ENCODE measurements at places on chromosomes 3 and 15.

- DNase-seq = peak; percentile 17
Observed at GRCh38 chr3:137032465-137033120, 74.8 kb downstream of the IL20RB start.

- DNase-seq = no peak
Observed at GRCh38 chr3:172084871-172085556, 45.6 kb downstream of the FNDC3B start.

GRCh38 chr3:113008117-113008516 lies 17.3 kb downstream of the GTPBP8 start:
- no peak for DNase-seq

DNA sequence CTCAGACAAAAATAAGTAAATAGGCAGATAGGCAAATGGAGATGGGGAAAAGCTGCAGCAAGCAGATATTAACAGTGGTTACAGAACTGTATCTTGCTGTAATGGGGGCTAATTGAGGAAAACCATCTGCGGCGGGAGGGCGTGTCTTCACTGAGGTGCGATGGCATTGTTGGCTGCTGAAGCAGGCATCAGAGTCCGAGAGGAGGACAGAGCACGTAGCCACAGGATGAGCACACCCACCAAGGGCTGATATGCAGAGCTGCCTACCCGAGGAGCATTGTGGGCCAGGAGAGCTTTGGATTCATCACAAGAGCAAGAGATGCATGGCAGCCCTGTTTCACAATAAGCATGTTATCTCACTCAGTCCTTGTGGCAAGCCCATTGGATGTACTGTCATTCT lies 30.4 kb downstream of the CHRNA7 start:
- no peak for DNase-seq

DNA sequence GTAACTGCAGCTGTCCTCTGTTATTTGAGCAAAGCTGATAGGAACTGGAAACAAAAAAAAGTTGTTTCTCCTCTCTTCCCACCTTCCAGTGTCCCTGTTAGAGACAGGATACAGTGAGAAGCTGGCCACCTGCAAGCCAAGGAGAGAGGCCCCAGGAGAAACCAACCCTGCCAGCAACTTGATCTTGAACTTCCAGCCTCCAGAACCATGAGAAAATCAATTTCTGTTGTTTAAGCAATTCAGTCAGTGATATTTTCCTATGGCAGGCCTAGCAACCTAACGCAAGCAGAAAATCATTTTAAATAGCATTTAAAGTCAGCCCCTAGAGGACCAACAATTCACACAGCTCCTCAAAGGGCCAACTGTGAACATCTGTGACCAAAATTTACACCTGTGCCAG lies 291.3 kb downstream of the OXSM start:
- DNase-seq = no peak

- DNase-seq = peak; percentile 52
Observed at GRCh38 chr15:51227940-51228732, 110.3 kb downstream of the CYP19A1 start.

DNA sequence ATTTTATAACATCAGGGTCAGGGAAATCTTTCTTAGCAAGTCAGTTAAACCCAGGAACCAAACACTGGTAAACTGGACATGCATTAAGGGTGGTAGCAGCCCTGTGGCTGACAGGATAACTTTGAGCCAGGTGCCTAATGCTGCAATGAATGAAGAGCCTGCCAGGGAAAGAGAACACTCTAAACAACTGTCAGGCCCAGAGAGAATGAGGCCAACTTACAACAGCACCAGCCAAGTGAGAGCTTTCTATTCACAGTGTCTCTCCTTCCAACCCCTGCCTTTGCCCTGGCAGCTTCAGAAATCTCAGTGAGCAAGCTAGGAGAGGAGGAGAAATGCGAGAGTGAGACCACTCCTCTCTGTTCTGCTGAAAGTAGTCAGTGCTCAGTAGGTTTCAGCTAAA lies 50.4 kb upstream of the ATP2C1 start:
- DNase-seq = no peak

DNA sequence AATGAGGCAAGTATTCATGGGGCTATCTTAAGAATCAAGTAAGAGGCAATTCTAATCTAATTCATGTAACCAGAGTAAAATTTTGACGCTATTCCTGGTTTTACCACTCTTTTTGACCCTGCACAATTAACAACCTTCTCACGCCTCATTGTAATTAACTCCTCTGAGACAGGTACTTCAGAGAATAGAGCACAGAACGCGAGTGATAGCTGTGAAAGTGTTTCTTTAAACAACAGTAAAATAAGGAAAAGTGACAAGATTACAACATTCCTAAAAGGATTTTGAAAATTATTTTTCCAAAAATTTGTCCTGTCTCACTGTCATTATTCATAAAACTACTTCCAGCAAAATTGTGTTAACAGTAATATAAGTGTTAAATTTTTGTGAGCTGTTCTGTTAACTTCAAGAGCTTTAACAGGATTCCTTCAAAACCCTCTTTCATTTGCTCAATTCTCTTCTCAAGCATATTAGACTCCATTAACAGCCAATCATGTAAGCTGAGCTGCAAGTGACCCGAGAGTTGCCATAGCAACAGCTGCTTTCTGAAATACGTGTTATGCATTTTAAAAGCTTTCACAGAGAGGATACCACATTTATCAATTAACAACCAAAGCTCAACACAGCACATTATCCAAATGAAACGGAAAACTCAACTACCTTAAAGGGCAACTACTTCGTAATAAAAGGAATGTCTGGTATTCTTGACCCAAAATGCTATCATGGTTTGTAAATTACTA lies 93.1 kb downstream of the STAG1 start:
- DNase-seq = peak; percentile 29

- DNase-seq = no peak
Observed at GRCh38 chr3:171470714-171471227, 10.6 kb upstream of the TNIK start.

DNA sequence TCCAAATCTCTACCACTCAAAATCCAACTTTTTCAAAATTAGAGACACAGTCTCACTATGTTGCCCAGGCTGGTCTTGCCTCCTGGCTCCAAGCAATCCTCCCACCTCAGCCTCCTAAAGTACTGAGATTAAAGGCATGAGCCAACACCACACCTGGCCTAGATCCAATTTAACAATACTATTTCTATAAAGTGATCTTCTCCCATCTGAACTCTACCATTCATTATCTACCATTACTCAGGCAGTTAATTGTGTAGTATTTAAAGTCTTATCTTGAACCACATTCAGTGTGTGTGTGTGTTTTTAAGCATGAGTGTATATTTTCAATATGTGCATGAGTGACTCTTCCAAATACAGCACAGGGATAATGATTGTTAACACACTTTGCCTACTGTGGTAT lies 77.0 kb downstream of the INO80 start:
- DNase-seq = no peak

GRCh38 chr3:107993771-107994170 lies 97.1 kb downstream of the CD47 start:
- no peak for DNase-seq

GRCh38 chr3:12875857-12876836 lies 34.8 kb upstream of the RPL32 start:
- no peak for DNase-seq

DNA sequence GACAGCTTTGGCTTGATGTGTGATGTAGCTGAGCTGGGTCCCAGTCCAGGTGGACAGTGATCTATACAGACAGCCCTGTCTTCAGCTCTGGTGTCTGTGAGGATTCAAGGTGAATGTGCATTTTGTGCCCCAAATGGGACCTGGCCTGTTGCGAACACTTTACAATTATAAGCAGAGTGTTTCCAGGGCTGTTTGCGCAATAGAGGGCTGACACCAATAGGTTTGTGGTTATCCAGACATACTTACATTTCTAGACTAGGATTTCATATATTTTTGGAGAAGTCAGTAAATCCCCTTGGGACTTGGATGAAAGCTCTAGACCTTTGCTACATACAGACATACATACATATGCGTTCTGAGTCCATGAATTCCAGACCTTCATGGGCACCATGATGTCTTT lies 4.2 kb upstream of the TATDN2 start:
- DNase-seq = no peak

- no peak for DNase-seq
Observed at GRCh38 chr15:29731865-29732264, 90.4 kb downstream of the TJP1 start.

GRCh38 chr3:144361002-144361401 lies 389.4 kb downstream of the DIPK2A start:
- DNase-seq = no peak

DNA sequence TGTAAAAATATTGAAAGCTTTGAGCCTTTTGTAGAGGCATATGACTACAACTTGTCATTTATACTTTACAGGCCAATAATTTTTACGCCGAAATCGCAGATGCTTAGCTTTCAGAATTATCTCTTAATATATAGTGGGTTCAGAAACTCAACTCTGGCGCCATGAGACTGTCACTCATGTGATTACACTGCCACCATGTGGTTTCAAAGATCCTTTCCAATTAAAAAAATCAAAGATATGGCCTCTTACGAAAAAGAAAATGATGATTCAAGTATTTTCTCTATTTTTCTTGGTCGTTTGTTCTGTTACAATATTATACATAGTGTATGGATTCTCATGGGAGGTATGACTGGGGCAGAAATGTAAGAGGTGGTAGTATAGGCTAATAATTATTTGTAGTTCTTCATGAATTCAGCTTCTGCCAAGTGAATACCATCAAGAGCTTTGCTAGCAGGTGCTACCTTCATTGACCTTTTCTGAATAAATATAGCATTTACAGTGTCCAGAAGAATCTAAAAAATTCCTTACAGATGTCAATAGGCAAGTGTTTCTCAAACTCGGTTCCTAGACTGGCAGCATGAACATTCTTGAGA lies 751.7 kb upstream of the GOLIM4 start:
- DNase-seq = no peak

GRCh38 chr3:20052851-20053250 lies 12.6 kb downstream of the KAT2B start:
- DNase-seq = no peak

DNA sequence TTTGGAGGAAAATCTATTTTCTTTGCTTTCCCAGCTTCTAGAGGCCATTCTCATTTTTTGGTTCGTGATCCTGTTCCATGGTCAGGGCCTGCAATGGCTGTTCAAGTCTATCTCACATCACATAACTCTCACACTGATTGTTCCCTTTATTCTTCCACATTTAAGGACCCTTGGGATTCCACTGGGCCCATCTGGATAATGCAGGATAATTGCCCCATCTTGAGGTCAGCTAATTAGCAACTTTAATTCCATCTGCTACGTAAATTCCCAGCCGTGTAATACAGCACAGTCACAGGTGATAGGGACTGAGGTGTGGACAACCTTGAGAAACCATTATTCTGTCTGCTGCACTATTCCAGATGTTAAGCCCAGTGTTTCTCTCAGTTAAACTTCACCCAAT lies 311.6 kb upstream of the CNTN4 start:
- DNase-seq = no peak

- DNase-seq = no peak
Observed at GRCh38 chr3:127613406-127613805, 15.2 kb downstream of the MCM2 start.

GRCh38 chr15:55532944-55533343 lies 24.9 kb upstream of the DNAAF4 start:
- no peak for DNase-seq

GRCh38 chr3:78838362-78838761 lies 929.4 kb downstream of the ROBO1 start:
- no peak for DNase-seq

GRCh38 chr15:57861034-57861638 lies 154.6 kb downstream of the POLR2M start:
- DNase-seq = peak; percentile 7

- DNase-seq = no peak
Observed at GRCh38 chr3:71052716-71053115, 530.8 kb downstream of the FOXP1 start.

GRCh38 chr15:82963471-82964341 lies 11.2 kb upstream of the HOMER2 start:
- no peak for DNase-seq

DNA sequence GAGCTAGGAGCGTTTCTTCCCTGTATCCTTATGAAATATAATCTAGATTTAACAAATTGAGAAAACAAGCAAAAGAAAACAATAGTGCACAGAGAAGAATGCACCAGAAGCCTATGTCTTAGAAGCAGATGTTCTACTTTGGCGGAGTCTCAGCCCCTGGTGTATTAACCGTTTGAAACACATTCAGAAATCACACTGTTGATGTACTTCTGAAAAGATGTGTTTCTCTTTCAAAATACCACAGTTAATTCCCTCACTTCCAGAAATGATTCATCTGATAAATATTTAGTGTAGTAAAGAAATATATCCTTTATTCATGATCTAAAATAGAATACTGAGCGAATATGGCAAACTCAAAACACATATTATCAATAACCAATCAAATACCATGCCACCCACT lies 77.7 kb downstream of the CBLB start:
- peak; percentile 31 for DNase-seq

DNA sequence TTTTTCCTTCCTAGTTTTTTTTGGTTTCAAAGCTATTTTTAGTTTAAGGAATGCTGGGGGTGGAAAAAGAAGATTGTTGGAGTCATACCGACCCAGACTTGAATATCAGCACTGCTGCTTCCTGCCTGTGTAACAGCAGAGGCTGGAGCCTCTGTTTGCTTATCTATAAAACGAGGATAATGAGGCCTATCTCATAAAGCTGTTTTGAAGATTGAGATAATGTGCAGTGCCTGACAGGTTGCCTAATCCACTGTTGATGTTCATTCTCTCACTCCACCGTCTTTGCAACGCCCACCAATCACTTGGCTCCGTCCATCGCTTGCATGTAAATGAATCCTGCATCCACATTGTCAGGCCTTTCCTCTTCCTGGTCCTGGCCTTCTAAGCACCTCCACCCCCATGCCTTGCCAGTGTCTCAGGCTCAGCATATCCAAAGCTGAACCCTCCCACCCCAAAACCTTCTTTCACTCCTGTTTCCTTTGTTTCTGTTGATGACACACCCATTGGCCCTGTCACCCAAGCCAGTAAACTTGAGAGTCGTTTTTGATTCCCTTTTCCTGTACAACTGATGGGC lies 94.9 kb downstream of the MEX3B start:
- no peak for DNase-seq

DNA sequence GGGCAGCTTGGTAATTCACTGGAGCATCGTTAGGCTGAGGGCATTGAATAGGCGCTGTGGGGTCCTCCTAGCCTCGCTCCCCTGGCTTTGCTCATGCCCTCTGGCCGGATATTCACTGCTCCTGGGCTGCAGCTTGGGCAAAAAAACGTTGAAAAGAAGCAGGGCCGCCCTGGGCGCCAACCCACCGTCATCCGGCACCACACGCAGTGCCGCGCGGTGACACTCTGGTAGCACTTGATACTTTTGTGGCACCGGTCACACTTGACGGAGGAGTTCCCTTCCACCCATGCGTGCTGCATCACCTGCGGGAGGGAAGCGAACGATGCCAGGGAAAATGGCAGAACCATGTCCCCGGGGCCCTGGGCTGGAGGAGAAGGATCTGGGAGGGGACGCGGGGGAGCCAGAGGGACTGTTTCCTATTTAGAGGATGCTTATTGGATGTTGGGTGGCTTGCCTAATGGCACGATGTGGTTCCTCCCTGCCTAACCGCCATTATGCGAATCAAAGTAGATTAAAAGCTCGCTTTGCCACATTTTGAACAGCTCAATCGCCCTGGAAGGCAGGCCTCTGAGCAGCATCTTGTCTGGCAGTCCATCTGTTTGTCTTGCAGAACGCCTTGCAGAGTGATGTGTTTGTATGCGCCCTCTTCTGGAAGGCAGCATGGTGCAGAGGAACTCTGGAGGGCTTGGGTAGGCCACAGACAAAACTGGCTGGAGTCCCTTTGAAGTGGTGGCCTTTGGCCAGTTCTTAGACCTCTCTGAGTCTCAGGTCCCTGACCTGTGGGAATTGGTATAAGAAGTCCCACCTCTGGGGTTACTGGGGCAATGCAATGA lies 93.2 kb downstream of the DGKG start:
- DNase-seq = no peak
